ENCODE measurements at places on chromosomes 11 and 22.

- DNase-seq, result no peak
Measured at GRCh38 chr11:66728693-66729385, at the start of gene SPTBN2. TSS of gene SPTBN2 (minus strand) at chr11:66729216. CDS start at chr11:66721240, 7,976 bp downstream.

DNA sequence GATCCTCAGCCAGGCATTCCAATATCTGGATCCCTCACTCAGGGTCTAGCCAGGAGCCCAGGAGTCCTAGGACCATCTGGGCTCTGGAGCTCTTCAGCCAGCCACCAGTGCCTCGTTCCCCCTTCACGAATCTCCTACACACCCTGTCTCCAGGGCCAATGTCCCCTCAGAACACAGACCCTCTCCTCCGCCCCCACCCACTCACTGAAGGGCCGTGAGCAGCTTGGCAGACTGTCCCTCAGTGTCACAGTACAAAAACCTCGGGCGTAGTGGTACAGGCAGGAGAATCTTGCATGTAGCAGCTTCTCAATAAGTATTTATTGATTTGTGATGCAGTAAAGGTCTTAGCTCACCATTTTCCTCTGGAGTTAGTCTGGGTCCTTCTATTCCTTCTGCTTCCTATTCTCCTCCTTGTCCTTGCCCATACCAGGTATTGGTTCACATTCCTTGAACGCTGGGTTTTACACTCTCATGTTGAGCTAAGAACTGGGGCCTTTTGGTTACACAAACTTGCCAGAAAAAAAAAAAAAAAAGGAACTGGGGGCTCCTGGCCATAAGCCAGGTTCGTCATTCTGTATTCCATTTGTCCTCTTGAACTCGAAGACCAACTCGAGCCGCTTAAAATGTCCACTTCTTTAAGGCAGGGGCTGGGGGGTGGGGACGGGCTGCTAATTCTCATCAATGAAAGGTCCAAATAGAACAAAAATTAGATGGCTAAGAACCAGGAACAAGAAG, 2.3 kb downstream of the CXCR5 start:
- no peak for DNase-seq

GRCh38 chr11:35146074-35146521, 7.1 kb downstream of the CD44 start:
- DNase-seq, result no peak

DNA sequence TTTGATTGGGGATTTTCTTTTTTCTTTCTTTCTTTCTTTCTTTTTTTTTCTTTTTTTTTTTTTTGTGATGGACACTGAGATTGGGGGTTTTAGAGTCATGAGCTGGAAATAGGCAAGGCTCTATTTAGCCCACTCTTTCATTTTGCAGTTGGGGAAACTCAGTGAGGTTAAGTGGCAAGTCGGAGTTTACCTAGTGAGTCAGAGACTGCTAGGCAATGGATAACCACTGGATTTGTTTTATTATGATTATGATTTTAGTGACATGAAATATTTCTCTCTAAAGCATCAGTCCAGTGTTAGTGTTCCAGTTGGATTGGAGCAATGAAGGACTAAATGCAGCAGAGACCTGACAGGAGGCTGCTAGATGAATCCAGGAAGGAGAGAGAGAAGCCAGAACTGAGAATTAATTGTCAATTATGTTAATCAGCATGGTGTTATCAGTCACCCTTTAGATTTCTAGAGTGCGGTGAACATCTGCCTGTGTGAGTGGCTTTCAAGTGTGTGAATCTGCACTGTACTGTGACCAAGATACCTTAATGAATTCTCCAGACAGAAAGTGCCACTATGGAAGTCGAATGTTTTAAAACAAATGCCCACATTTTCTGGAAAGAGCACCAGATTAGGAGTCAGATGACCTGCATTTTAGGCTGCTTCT, 10.9 kb downstream of the BMAL1 start:
- DNase-seq, result no peak

DNA sequence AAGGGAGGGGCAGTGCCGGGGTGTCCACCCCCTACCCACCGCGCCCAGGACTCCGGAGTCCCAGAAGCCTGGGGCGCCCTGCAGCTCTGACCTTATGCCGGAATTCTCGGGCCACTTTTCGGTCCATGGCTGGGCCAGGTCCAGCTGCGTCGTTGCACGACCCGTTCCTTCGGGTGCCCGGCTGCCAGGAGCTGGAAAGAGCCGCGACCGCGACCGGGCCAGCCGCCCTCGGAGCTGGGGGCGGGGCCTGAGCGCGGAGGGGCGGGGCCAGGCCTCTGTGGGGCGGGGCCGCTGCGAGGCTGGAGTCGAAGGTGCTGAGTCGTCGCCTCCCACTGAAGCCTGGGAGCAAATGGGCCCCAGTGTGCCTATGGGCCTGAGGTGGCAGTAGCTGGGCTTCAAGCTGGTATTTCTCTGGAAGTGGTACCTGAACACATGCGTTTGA, at the start of gene USH1C:
Gene USH1C (minus strand): TSS at position 236 of the 442 bp plus-strand sequence. CDS start 109 bp downstream, at position 127.
- DNase-seq, result no peak

Measured in T-helper 9 cell (primary cell).